ENCODE measurements at places on chromosomes 11 and 22.

GRCh38 chr22:38756711-38757463 lies 1.1 kb upstream of the SUN2 start:
- DNase-seq: no peak

DNA sequence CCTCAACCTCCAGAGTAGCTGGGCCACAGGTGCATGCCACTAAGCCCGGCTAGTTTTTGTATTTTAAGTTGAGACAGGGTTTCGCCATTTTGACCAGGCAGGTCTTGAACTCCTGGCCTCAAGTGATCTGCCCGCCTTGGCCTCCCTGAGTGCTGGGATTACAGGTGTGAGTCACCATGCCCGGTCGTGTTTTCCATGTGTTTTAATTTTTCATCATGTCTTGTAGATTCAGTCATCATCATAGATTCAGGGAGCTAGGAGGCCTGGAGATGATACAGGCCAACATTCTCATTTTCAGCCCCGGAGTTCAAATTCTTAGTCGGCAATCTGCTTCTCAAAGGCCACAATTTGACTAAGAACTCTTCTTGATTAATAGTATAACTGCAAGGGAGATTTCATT lies 73.5 kb upstream of the GRAMD1B start:
- DNase-seq: no peak

DNA sequence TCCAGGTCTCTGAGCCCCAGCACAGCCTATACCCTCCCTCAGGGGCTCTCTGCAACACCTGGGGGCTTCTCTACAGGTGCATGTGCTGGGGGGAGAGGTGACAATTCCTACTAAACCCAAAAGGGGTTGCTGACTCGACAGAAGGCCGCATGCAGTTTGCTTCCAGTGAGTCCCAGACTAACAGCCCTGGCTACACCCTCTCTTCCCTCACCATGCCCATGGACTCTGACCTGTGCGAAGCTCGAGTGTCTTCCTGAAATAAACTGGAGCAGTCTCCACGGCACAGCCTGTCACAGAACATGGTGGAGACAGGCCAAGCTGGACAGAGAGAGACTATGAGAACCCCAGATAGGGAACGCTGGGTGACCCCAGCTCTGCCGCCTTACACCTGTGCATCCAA lies 16.6 kb downstream of the PLEKHA7 start:
- no peak for DNase-seq

DNA sequence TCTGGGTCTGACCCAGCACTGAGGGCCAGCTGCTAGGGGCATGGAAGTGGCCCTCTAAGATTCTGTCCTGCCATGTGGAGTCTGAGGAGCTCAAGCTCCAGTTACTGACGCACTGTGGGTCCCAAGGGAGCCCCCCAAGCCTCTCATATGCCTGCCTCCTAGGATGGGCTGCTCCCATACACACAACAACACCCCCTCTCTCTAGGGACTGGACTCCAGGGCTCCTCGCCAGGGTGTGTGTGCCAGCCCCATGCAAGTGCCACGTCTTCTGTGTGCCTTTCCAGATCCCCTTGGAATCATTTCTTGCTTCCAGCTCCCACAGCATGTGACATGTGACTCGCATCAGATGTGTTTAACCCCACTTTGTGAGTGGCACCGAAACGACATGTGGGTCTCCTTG lies 234.5 kb downstream of the CEP164 start:
- DNase-seq: no peak

DNA sequence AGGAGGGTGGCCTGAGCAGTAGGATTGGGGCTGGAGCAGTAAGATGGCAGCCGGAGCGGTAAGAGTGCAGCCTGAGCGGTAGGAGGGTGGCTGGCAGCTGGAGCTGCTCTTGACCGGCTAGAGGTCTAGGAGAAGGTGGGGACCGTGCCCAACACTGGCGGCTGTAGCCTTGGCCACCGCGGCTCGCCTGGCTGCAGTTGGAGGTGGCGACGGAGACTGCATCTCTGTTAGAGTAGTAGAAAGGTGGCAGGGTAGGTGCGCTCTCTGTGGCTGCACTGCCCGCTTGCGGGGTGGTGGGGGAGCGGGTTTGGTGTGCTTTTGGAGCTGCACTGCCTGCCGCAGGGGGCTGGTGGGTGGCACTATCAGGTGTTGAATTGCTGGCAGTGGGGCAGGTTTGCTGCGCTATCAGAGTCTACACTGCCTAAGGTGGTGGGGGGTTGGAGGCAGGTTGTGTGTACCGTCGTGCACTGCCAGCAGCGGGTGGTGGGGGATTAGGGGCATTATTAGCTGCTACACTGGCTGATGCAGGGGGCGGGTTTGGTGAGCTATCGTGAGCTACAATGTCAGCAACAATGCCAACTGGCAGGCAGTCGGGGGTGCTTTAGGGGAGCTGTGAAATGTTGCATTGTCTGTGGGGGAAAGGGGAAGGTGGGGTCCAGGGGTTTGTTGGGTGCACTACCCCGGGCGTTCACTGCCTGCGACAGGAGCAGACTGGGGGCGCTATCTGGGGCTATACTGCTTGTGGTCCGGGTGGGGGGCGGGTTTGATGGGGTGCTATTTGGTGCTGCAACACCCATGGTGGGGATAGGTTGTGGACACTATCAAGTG lies 4461.3 kb upstream of the OR11H1 start:
- no peak for DNase-seq

DNA sequence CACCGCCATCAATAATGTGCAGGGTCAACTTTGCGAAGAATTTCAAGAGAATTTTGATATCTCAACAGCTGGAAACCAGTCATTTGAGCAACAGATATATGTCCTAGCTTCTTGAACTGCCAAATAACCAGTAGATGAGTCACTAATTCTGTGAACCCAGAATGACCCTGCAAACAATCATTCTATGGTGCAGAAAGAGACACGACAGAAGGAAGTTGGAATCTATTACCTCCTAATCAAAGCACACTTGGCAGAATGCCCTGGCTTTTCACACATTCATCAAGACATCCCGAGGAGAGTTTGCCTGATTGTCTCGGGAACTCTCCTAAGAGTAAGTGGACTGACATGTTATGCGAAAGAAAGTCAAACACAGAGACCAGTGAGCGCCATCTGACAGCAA lies 621.1 kb downstream of the OPCML start:
- peak; percentile 64 for DNase-seq

DNA sequence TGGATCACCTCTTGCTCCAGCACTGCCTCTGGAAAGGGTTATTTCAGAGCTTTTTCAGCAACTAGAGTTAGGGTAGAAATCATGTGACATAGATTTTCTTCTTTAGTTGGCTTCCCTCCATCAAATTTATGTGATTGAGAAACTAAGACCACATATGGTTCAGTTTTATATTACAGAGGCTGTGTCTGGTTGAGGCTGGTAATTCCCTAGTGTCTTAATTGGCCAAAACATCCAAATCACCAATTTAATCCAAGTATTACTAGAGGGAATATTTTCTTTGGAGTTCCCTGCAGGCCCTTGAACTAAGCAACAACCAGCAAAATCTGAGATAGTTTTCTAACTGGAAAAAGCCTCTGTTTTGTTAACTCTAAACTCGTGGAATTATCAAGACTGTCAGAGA lies 136.3 kb downstream of the ARHGAP42 start:
- DNase-seq: peak; percentile 78

- DNase-seq: no peak
Observed at GRCh38 chr11:16093889-16094653, 262.3 kb downstream of the SOX6 start.

DNA sequence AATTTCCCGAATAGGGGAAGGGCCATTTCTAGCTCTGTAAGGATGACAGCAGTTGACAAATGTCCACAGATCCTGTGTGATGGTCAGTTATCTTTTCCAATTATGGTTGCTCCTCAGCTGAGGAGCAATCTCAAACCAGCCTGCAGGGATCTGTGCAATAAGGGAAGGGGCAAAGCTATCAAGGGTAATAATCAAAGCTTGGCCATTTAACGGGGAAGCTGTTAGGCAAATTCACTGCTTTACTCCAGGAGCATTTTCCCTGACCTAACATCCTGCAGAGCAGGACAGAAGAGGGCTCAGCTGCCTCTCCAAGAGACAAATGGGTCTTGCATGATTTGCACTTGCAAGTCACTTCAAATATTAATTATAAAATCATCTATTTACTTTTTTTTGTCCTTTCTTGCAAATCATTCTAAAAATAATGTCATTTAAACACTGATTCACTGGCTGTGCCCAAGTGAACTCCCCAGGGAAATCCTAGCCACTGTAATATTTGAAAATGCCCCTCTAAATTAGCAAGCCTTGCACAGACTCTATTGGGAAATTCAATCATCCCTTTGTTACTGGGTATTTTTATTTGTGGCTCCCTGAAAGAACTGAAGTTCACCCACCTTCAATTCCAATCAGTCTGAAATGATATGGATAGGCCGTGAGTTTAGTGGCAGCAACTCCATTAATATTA lies 1256.7 kb downstream of the LRRC4C start:
- DNase-seq: no peak

DNA sequence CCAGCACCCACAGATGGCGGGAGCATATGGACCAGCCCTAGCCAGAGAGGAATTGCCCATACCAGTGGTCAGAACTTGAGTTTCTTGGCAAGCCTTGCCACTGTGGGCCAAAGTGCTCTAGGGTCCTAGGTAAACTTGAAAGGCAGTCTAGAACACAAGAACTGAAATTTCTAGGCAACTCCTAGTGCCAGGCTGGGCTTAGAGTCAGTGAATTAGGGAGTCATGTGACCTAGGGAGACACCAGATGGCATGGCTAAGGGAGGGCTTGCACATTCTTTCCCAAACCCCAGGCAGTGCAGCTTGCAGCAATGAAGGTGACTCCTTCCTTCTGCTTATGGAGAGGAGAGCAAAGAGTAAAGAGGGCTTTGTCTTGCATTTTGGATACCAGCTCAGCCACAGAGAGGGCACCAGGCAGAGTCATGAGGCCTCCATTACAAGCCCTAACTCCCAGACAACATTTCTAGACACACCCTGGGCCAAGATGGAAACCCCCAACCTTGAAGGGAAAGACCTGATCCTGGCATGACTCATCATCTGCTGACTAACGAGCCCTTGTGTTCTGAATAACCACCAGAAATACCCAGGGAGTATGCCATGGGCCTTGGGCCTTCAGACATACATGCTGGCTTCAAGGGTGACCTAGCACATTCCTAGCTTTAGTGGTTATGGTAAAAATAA lies 19.2 kb upstream of the OR56A3 start:
- no peak for DNase-seq

GRCh38 chr11:72574548-72575460 lies 99.4 kb downstream of the PDE2A start:
- no peak for DNase-seq

GRCh38 chr11:61091373-61092279 lies 10.7 kb upstream of the CD5 start:
- no peak for DNase-seq

DNA sequence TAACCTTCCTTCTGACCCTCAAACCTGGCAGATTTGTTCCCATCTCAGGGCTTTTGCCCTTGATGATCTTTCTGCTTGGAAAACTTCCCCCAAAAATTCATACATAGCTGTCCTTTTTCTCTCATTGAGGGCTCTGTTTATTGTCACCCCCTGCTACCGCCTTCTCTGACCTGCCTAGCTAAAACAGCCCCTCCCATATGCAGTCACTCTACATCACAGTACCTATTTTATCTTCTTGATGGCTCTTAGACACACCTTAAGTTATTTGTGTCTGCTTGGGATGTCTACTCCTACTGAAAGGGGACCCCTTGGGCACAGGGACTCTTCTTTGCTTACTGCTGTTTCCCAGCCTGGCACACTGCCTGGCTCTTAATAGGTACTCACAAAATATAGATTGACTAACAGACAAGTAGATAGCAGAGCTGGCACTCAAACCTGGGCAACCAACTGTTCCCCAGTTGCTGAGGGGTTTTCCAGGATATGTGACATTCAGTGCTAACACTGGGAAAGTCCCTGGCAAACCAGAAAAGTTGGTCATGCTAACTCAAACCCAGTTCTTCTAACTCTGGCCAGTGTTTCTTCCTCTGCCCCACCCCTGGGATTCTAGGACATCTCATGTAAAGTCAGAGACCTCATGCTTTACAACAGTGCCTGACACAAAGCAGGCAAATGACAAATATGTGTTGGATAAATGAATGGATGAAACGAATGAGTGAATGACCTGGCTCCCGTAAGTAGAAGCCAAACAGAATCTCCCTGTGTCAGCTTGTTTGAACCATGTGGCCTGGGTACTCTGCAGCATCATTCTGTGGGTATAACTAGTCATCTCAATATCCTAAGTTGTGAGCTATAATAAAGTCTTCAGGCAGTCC lies 19.8 kb upstream of the FJX1 start:
- DNase-seq: no peak

- DNase-seq: no peak
Observed at GRCh38 chr11:30192620-30193019, 38.2 kb upstream of the FSHB start.

GRCh38 chr22:19665784-19666672 lies 48.3 kb upstream of the SEPTIN5 start:
- DNase-seq: no peak

GRCh38 chr22:17964643-17965042 lies 59.7 kb downstream of the MICAL3 start:
- DNase-seq: no peak

GRCh38 chr11:116499396-116500003 lies 273.3 kb downstream of the BUD13 start:
- no peak for DNase-seq

- DNase-seq: no peak
Observed at GRCh38 chr11:64734811-64735724, 8.9 kb downstream of the RASGRP2 start.

DNA sequence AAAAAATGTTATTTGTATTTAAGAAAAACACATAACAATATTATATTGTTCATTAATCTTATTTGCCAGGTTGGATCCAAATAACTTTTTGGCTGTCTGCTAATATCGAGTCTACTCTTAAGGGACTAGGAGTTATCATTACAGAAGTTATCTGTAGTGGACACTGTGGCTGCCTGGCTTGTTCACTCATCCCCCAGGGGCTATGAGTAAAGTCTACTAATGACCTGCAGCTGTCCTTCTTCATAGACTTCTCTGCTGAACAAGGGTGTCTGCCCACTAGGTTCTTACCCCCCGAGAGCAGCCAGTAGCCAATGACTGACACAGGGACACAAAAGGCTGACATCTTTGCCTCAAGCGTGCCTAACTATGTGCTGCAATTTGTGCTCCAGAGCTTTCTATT lies 69.7 kb downstream of the APIP start:
- DNase-seq: no peak

GRCh38 chr11:103619938-103620337 lies 416.5 kb upstream of the DDI1 start:
- DNase-seq: no peak

Data from skeletal muscle cell (primary cell).